ENCODE measurements at places on chromosomes 1 and 21.

- no peak for DNase-seq
These were observed 30.3 kb upstream of the ID3 start for GRCh38 chr1:23589585-23589986.

DNA sequence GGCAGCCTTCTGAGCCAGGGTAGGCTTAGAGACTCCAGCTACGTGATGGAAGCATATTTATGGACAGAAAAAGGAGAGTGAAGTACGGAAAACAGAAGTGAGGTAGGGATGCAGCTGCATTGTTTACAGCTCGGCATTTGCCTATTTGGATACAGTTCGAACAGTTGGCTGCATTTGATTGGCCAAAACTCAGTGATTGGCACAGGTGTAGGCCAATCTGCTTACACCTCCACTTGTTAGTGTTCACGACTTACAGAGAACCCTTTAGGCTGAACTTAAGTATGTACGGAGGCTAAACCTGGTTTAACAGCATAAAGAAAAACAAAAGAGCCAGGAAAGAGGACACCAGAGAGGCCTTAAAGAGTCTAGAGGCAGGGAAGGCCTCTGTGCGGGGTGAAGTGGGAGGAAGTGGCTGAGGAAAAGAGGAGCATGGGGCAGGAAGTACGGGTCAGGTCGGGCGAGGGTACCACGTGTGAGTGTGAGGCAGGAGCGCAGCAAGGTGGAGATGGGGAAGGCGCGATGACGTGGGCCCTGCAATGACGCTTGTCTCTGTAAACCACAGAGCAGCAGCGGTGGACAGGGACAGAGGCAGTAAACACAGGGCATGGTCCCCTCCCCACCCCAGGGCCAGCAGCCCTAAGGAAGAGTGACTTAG is 32.0 kb downstream of the RSPH1 start:
- DNase-seq = no peak

- no peak for DNase-seq
These were observed 15.7 kb downstream of the LSS start for GRCh38 chr21:46212721-46213484.

DNA sequence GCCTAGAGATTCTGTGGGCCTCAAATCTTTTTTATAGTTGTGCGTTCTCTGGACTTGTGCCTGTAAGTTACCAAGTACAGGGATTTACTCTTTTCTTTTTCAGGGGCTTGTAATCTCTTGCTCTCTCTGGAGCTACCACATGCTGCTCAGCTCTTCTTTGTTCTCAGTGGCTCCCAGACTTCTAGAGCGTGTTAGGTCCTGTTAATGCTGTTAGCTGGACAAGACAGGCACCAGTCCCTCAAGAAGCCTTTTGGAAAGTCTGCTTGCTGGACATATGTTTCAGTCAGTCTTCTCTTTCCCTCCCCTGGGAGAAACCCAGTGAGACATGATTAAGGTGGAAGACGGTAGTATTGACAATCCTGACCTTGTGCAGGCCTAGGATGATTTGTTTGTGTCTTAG is 29.4 kb downstream of the KCNK2 start:
- no peak for DNase-seq

GRCh38 chr1:82562448-82562847 is 761.7 kb downstream of the ADGRL2 start:
- no peak for DNase-seq

DNA sequence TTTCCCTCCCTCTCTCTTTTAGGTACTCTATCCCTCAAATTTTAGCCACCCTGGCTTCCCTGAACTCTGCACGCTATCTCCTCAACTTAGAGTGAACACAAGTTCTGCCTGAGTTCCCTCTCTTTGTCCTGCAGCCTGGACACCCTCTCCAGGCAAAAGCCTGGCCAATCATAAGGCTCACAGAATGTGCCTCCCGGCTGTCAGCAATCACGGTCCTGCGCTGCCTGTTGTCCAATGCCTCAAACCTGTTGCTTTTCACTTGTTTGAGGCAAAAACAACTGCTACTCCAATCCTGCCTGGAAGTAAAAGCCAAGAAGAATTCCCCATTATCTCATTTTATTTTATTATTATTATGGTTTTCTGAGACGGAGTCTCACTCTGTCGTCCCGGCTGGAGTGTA is 66.1 kb downstream of the LGR6 start:
- no peak for DNase-seq

DNA sequence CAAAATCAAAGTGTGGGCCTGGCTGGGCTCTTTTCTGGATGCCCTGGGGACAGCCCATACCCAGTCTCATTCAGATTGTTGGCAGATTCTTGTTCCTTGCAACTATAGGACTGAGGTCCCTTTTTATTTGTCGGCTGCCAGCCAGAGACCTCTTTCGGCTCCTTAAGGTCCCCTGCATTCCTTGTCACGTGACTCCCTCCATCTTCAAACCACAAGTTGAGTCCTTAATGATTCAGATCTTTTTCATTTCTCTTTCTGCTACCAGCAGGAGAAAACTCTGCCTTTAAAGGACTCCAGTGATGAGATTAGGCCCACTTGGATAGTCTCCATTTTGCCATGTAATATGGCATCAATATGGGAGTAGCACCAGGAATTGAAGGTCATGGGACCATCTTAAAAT is 48.6 kb downstream of the PATJ start:
- DNase-seq = no peak

- no peak for DNase-seq
These were observed 41.7 kb downstream of the COQ8A start for GRCh38 chr1:226981838-226982237.

- DNase-seq = no peak
These were observed 35.6 kb upstream of the VASH2 start for GRCh38 chr1:212914789-212915188.

DNA sequence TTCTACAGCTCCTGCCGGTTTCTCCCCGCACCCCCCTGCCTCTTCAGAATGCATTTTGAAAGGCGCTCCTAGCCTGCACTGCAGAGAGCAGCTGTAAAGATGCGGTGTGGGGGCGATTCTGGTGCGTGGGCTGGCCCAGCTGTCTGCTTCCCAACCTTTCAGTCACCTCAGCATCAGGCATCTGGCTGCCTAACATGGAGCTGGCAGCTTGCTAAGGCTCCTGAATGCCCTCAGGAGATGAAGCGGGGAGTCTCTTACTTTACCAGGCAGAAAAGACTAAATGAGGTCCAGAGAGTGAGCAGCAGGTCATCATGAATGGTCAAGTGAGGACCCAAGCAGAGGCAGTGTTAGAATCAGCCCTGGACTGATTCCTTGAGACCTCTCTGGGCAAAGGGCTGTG is 8.7 kb downstream of the IER5 start:
- DNase-seq = no peak

- DNase-seq = no peak
These were observed 98.9 kb upstream of the FOXD3 start for GRCh38 chr1:63223426-63223825.

- DNase-seq = peak; percentile 68
These were observed 11.4 kb downstream of the SMYD2 start for GRCh38 chr1:214292322-214292721.

DNA sequence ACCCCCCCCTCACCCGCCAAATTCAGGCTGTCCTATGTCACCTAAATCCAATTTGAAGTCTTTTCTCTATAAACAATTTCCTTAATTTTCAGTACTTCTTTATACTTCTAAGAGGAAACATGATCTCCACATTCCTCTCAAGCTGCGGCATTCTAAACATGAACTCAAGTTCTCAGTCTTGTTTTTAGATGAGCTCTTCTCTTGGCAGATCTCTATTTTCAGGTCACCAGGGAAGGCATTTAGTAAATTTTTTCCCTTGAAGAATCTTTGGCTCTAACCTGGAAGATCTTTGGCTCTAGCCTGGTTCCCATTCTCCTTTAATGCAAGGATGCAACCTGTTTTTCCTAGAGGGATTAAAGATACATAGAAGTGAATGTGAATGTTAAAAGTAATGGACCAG is 193.4 kb downstream of the ATG4C start:
- DNase-seq = no peak

GRCh38 chr1:181206979-181207790 is 118.7 kb downstream of the IER5 start:
- no peak for DNase-seq

DNA sequence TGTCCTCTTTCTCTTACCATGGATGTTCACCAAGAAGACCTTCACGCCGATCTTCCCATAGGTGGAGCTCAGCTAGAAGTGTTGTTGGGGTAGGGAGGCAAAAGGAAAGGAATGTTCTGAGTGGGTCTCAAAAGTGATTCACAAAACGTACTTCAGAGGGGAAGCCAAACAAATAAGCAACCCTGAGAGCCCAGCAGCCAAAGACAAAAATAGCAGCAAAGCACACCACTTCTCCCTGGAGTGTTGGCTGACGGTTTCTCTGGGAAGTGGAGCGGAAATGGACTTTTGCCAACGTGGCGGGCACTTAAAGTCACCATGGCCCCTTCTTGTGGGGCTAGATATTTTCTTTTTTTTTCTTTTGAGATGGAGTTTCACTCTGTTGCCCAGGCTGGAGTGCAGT is 23.1 kb downstream of the SLC26A9 start:
- no peak for DNase-seq

GRCh38 chr21:39094847-39095579 is 88.2 kb downstream of the PSMG1 start:
- peak; percentile 11 for DNase-seq

GRCh38 chr1:178627037-178627436 is 98.0 kb upstream of the RALGPS2 start:
- DNase-seq = no peak
